ENCODE measurements at places on chromosomes 16 and 17.

DNA sequence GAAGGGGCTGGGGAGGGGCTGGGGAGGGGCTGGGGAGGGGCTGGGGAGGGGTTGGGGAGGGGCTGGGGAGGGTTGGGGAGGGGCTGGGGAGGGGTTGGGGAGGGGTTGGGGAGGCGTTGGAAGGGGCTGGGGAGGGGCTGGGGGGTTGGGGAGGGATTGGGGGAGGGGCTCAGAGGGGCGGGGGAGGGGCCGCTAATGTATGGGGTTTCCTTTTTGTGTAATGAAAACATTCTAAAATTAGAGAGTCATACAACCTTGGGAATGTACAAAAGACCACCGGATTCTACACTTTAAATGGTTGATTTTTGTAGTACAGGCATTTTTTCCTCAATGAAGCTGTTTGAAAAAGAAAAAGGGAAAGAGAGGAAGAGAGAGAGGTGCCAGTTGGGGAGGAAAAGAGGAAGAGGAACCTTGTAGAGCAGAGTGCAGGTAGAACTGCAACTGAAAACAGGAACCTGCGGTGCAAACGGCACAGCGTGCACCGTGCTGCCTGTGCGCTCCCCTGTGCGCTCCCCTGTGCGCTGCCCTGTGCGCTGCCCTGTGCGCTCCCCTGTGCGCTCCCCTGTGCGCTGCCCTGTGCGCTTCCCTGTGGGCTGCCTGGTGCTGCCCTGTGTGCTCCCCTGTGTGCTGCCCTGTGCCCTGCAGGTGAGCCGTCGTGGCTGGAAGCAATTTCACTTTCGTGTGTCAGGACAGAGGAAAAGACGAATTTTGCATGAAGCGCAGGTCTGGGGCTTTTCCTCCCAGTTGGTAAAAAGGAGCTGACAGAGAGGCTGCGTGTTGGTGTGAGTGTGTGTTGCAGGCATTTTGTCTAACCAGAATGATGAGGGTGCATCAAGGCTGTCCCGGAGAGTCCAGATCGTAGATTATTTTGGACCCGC is 40.8 kb downstream of the METRNL start:
- no peak for DNase-seq

DNA sequence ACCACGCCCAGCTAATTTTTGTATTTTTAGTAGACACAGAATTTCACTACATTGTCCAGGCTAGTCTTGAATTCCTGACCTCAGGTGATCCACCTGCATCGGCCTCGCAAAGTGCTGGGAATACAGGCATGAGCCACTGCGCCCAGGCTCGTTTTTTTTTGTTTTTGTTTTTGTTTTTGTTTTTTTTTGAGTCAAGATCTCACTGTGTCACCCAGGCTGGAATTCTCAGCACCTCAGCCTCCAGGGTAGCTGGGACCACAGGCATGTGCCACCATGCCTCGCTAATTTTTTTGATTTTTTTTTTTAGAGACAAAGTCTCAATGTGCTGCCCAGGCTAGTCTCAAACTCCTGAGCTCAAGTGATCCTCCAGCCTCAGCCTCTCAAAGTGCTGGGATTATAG is 17.5 kb upstream of the CMTM4 start:
- no peak for DNase-seq

DNA sequence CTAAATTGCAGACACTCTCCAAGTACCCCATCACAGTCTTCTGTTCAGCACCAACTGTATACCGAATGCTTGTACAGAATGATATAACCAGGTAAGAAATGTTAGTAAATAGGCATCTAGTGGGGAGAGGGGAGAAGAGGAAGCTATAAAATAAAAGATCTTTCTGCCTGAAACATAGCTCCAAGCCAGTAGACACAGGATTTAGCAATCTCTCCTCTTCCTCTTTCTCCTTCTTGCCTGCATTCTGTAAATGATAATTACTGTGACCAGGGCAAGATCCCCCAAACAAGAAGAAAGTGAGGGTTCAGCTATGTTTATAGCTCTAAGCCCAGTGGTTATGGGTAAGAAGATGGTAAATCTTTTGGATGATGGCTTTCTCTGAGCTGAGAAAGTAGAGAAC is 17.9 kb downstream of the ACSM3 start:
- DNase-seq, result no peak

- DNase-seq, result no peak
Observed at GRCh38 chr17:80449930-80450576, 26.4 kb downstream of the NPTX1 start.

DNA sequence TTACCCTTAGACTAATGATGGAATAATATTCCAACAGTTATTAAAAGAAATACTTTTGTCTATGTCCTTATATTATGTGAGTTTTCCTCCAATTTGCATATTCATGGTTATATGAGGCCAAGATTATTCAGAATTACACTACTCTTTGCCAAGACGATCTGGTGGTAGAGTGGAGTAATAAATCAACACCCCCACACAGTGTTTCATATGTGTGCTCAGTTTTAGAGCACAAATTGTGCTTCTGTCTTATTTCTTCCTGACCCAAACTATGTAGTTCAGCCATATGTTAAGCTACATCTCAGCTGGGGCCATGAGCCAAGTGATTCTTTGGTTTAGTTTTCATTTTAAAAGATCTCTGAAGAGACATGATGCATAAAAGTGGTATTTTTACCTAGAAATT is 26.9 kb upstream of the PPM1E start:
- no peak for DNase-seq

GRCh38 chr16:64094992-64095634 is 1026.8 kb downstream of the CDH11 start:
- DNase-seq, result no peak

GRCh38 chr17:17826942-17827785 is 9.6 kb downstream of the SREBF1 start:
- DNase-seq, result no peak

GRCh38 chr17:50311112-50311460 is 34.8 kb upstream of the XYLT2 start:
- no peak for DNase-seq

GRCh38 chr17:42879596-42879985 is 21.0 kb upstream of the G6PC1 start:
- no peak for DNase-seq

DNA sequence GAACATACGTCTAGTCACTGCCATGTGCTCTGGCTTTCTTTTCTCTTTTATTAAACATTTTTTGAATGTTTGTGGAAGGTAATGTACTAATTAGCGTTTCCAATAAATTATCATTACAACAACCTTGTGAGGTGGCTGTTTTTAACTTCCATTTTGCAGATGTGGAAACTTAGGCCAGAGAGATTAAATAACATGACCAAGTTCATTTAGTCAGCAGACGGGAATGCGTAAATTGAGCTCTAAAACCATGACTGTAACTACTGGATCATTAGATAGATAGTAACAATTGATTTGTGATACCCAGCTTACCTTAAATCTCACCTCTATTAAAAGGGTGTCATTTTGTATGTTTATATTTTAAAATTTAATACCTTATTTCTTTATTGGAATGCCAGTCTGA is 49.4 kb downstream of the RABEP1 start:
- DNase-seq, result no peak

DNA sequence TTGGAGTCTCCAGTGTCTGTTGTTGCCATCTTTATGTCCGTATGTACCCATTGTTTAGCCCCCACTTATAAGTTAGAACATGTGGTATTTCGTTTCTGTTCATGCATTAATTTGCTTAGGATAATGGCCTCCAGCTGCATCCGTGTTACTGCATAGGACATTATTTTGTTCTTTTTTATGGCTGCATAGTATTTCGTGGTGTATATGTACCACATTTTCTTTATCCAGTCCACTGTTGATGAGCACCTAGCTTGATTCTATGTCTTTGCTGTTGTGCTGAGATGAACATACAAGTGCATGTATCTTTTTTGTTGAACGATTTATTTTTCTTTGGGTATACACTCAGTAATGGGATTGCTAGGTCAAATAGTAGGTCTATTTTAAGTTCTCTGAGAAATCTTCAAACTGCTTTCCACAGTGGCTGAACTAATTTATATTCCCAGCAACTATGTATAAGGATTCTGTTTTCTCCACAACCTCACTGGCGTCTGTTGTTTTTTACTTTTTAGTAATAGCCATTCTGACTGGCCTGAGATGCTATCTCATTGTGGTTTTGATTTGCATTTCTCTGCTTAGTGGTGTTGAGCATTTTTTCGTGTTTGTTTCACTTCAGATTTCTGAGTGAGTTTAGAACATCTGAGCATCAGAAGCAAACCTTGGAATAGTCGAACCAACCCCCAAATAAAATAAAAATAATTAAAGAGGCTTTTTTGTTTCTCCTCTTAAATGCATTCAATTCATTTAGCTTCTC is 304.7 kb downstream of the ZFHX3 start:
- no peak for DNase-seq

DNA sequence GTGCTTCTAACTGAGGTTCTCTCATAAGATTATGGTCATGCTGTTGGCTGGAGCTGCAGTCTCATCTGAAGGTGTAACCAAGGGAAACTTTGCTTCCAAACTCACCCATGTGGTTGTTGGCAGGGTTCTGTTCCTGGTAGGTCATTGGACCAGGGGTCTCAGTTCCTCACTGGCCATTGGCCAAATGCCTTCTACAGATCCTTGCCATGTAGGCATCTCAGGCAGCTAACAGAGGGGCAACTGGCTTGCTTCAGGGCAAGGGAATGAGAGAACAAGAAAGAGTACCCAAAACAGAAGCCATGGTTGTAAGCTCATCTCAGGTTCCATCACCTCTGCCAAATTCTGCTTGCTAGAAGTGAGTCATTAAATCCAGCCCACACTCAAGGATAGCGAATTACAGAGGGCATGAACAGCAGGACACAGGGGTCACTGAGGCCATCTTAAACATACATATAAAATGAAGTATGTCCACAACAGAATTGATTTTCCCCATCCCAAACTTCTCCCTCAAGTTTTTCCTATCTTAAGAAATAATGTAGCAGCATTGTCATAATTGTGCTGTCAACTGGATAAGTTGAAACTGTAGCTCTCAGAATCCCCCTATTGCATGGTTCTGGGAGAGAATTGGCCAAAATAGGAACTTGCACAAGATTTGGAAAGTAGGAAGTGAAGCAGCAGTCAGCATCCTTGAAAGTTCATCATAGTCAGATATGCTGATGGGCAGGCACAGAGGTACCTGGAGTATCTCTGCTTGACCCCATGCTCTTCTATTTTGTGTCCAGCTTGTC is 42.4 kb upstream of the CES5A start:
- DNase-seq, result no peak
